ENCODE measurements at places on chromosomes 13 and 19.

DNA sequence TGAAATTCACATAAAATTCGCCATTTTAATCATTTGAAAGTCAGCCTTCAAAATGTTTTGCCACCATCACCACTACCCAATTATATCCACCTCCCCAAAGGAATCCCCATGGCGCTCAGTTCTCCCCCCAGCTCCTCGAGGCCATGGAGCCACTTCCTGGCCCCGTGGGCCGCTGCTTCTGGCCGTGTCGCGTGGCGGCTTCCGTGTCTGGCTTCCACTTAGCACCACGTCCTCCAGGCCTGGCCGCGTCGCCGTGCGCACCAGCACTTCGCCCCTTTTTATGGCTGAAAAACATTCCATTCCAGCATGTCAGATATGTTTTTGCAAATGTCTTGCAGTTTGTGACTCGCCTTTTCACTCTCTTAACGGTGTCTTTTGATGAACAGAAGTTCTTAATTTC, 46.7 kb upstream of the DCUN1D2 start:
- no peak for DNase-seq

DNA sequence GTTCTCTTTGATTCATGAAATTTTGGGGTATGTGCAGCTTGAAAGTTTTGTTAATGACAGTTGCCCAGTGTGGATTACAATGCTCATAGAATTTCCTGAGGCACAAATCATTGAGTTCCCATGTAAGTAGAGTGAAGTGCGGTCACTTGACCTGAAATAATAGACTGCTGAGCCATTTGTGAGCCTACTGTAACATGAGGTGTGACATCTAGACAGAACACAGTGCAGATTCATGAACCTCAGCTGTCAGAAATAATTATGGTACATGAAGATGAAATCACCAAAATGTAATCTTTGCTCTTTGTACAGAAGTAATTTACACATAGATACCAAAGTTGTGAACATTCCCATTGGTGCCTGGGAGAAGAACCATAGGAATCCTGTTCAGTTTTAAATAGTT, 84.6 kb downstream of the DHRS12 start:
- no peak for DNase-seq

- DNase-seq = no peak
Measured at GRCh38 chr13:114144606-114145244, 12.3 kb upstream of the RASA3 start.

- no peak for DNase-seq
Measured at GRCh38 chr13:94317063-94317491, 162.4 kb downstream of the DCT start.

GRCh38 chr19:39133431-39134270, 8.1 kb downstream of the PAK4 start:
- DNase-seq = no peak

- peak; percentile 91 for DNase-seq
Measured at GRCh38 chr19:23395041-23395721, at the start of gene ZNF91. ZNF91 (minus strand) TSS chr19:23395471; CDS start chr19:23395354, 117 bp downstream.

- no peak for DNase-seq
Measured at GRCh38 chr13:38160131-38160530, 189.5 kb upstream of the UFM1 start.

DNA sequence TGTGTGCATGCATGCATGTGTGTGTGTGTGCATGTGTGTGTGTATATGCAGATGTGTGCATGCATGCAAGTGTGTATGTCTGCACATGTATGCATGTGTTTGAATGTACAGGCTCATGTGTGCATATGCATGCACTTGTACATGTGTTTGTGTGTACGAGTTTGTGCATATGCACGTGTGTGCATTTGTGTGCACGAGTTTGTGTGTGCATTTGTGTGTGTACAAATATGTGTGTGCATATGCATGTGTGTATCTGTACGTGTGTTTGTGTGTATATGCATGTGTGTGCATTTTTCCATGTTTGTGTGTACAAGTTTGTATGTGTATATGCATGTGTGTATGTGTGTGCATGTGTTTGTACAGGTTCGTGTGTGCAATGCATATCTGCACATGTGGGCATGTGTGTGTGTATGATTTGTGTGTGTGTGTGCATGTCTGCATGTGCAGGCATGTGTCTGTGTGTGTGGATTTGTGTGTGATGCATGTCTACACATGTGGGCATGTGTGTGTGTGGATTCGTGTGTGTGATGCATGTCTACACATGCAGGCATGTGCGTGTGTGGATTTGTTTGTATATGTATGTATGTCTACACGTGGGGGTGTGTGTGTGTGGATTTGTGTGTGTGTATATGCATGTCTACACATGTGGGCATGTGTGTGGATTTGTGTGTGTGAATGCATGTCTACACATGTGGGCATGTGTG, 57.1 kb downstream of the F2RL3 start:
- no peak for DNase-seq

DNA sequence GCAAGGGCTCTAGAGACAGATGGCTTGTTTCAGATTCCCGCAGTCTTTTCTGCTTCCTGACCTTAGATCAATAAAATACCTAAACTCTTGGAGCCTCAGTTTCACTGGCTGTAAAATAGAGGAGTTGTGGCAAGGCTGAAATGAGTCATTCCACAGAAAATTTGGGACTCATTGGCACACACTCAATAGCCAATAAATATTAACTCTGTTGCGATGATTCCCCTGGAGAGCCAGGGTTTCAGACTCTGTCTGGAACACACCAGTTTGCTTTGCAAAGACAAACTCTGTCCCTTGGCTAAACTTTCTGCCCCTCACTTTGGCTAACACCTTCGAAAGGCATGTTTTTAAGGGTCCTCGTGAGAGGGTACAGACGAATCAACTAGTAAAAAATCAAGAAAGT, 18.1 kb upstream of the UBE2L5 start:
- DNase-seq = no peak

DNA sequence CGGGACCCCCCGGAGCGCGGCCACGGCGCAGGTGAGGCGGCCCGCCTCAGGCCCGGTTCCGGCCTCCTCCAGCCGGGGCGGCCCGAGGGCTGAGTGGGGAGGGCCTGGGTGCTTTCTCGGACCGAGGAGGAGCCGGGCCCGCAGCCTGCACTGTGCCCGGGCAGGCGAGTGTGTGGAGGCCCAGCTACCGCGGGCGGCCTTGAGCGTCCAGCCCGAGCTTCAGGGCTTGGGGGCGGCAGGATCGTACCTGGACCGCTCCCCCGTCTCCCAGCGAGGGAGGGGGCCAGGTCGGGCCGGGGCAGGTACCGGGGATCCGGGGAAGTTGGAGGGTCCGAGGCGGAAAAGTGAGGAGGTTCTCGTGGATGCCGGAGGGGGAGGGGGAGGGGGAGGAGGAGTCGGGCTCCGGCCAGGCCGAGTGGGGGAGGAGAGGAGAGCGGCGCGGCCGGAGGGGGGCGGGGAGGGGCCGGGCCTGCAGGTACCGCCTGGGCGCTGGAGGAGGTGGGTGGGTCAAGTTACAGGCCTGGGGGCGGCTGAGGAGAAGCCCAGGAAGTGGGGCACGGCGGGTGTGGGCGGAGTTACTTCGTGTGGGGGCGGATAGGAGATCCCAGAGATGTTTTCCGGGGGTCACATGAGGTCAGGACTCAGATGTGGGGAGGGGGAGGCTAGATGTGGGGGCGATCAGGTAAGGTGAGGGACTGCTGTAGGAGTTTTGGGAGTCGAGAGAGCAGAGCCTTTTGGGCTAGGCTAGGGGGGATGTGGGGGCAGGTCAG, 545 bp downstream of the NACC1 start:
- DNase-seq = no peak

GRCh38 chr13:60933638-60934037, 482.0 kb downstream of the PCDH20 start:
- DNase-seq = no peak

- DNase-seq = no peak
Measured at GRCh38 chr19:45382426-45382825, 12.1 kb upstream of the ERCC2 start.

- DNase-seq = no peak
Measured at GRCh38 chr13:95387733-95388207, 86.5 kb upstream of the ABCC4 start.

- no peak for DNase-seq
Measured at GRCh38 chr19:10761443-10762250, 43.8 kb downstream of the DNM2 start.

- no peak for DNase-seq
Measured at GRCh38 chr13:41289463-41289881, 21.6 kb upstream of the NAA16 start.

DNA sequence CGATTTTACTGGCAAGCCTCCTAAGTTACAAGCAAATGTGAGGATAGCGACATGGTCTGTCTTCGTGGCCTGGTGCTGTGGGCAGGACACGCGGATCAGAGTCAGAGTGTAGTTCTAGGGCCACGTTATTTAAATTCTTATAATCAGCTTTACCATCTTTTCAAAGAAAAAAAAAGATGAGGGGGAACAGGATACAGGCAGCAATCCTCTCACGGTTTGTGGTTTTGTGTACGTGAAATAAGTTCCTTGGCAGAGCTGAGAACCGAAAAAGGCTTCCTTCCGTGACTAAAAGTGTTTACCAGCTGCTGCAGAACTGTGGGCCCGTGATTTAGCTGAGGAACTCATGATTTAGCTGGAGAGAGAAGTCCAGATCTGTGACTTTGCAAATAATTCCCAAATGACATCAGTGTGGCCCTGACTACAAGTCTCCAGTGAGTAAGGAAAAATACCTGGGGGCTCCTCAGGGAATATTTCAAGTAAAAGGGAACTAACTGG, 27.2 kb downstream of the RCBTB2 start:
- peak; percentile 58 for DNase-seq

DNA sequence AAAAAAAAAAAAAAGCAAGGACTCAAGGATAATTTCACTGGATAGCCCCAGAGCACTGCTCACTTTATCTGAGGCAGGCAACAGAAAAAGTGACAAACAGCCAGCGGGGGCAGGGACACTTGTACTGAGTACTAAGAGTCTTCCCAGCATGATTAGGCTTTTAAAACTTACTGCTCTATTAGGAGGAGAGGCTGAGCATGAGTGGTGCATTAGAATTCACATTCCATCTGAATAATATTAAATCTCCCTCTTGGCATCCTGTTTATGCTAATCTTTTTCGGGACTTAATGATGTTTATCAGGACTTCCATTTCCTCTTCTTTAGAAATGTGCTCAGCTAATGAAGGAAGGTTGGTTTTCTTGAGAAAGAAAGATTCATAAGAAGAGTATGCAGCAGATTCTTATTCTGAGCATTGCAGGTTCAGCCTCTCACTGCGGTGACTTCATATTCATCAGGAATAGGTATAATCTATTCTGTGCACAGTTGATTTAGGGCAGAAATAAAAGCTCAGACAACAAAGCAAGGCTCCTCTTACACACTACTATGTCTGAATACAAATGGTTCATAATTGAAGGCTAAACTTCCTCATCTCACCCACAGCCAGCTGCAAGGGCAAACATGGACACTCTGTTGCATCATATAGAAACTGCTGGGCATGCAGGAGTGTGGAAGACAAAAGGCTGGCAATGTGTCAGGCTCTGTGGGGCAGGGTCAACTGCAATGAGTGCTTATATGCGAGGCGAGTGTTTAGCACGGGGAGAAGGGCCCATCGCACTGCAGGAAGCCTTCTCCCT, 107.0 kb downstream of the KL start:
- no peak for DNase-seq

GRCh38 chr13:77143431-77143830, 116.5 kb upstream of the FBXL3 start:
- no peak for DNase-seq

GRCh38 chr19:49780861-49781260, 14.1 kb downstream of the AP2A1 start:
- DNase-seq = no peak

DNA sequence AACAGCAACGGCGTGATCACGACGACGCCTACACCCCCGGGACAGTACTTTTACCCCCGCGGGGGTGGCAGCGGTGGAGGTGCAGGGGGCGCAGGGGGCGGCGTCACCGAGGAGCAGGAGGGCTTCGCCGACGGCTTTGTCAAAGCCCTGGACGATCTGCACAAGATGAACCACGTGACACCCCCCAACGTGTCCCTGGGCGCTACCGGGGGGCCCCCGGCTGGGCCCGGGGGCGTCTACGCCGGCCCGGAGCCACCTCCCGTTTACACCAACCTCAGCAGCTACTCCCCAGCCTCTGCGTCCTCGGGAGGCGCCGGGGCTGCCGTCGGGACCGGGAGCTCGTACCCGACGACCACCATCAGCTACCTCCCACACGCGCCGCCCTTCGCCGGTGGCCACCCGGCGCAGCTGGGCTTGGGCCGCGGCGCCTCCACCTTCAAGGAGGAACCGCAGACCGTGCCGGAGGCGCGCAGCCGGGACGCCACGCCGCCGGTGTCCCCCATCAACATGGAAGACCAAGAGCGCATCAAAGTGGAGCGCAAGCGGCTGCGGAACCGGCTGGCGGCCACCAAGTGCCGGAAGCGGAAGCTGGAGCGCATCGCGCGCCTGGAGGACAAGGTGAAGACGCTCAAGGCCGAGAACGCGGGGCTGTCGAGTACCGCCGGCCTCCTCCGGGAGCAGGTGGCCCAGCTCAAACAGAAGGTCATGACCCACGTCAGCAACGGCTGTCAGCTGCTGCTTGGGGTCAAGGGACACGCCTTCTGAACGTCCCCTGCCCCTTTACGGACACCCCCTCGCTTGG, 966 bp downstream of the JUNB start:
- peak; percentile 72 for DNase-seq

- DNase-seq = no peak
Measured at GRCh38 chr13:87661471-87661870, 9.7 kb upstream of the SLITRK5 start.

GRCh38 chr13:51697855-51698254, 106.1 kb downstream of the DHRS12 start:
- DNase-seq = no peak

DNA sequence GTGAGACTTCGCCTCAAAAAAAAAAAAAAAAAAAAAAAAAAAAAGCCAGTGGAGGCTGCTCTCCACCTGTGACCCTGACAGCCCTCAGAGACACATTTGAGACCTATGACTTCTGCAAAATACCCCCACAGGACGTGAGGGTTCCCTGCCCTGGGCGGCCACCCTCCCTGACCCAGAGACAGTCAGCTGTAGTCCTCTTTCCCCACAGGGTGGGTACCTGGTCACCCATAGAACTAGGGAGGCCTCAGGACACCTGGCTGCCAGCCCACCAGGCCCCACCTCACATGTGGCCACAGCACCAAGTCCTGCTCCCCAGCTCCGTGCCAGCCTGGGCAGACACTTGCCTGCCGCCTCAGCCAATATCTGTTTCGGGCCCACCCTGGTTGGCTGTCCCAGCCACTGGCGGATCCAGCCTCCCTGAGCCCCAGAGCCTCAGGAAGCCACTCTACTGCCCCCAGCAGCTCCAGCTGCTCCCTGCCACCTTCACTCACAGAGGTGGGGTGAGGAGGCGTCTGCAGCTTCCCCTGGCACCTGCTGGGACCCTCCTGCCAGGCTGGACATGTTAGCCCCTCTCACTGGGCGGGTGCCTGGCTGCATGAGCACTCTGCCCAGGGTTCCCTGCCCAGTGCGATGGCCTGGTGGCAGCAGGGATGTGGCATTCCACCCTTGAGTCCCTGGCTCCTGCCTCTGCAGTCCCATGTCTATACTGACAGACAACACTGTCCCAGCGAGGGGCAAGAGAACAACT, 6.9 kb downstream of the MKNK2 start:
- DNase-seq = peak; percentile 6

DNA sequence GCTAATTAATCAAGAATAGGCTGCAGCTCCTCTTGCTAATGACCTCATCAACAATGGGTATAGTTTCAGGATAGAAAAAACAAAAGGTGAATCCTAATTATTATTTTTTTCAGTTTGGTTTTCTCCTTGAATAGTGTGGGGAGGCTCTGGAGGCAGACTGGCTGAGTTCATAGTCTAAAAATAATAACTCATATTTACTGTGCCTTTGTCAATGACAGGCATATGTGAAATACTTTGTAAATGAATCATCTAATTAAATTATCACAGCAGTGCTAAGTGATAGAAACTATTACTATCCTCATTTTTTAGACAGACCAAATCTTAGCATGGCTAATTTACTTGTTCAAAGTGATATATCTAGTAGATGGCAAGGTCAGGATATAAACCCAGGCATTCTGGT, 1261.0 kb upstream of the SLC10A2 start:
- DNase-seq = no peak

- no peak for DNase-seq
Measured at GRCh38 chr13:24243302-24243701, 66.1 kb upstream of the C1QTNF9 start.

All from activated gamma-delta T cell treated with Interleukin-2 at 50 U/mL for 16 hours (primary cell).